Activated CD4-positive, alpha-beta T cell treated with anti-CD3 and anti-CD28 coated beads for 24 hours (primary cell): ENCODE measurements at places on chromosomes 1 and 21.

GRCh38 chr1:229108598-229109201 is 162.2 kb upstream of the RAB4A start:
- DNase-seq, result no peak

DNA sequence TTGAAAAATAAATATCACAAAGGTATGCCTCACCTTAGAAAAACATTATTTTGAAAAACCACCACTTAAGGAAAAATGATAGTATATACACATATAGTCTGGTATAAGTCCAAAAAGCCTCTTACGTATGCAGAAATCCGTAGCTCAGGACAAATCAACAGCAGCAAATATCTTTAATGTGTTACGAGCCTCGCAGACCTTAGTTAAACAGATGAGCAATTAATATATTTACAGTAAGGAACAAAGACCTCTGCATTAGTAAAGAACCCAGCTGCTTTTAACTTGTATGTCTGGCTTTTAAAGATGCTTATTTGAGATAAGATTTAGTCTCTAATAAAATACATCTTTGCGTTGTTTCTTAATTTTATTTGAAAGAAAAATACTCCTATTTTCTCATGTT is 79.9 kb upstream of the CHRM3 start:
- DNase-seq, result no peak

GRCh38 chr21:41955516-41955915 is 1.7 kb upstream of the C2CD2 start:
- DNase-seq, result no peak

DNA sequence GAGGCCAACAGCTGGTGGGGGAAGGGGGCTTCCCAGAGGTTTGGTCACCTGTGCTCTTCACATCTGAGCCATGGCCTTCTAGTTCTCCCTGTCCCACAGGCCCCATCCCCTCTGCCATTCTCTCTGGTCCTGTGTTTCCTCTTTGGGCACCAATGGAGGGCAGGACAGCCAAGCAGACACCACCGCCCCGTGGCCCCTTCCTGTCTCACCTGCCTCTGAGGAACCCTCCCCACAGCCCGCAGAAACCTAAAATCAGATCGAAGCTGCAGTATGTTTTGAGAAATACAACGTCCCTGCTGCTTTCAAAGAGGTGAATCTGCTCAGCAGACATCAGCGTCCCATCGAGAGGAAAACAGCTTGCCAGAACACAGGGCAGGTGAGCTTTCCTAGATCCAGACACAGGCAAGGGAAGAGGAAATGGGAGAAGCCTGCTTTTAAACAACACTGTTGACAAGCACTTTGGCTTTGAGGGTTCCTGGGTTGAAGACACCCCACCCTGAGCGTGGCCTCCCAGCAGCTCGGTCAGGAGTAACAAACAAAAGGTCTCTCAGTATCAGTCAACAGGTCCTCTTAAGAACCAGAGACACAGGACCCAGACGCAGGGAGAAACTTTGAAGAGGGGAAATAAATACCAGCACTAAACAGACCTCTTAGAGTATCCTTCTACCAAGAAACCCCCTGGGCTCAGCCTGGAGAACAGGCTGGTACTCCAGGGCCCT is 2.3 kb downstream of the PANK4 start:
- no peak for DNase-seq

DNA sequence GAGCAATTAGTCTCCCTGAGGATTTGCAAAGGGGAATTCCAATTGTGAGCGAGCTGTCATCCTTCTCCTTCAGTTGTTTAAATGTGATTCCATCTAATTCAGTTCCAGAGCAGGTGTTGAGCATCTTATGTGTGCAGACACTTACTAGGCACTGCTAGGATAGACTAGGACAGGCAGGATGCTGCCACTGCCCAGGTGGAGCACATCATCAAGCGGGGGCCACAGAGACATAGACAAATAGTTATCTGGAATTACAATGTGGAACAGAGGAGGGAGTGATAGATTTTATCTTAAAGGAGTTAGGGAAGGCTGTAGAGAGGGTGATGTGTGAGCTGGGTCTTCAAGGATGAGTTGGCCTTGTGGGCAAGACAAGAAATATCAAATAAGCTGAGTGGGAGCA is 55.9 kb downstream of the CDC7 start:
- DNase-seq, result no peak

GRCh38 chr1:60160141-60160540 is 86.6 kb upstream of the C1orf87 start:
- no peak for DNase-seq

GRCh38 chr1:22687191-22687590 is 23.4 kb upstream of the EPHB2 start:
- DNase-seq, result no peak
